ENCODE measurements at places on chromosomes 7 and 10.

DNA sequence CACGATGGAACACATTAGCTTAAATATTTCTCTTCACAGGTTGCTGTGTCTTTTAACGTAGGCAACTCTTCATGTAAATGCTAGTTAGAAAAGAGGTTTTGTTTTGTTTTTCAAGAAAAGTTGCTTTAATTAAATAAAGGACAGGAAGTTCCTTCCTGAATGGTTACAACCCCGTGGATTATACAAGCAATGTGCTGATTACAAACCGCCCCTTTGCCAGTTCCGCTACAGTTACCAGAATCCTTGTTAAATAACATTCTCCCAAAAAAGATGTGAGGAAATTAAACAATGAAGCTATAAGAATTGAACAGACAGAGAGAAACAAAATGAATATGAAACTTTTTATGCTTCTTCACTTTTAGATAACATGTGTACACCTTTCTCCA lies 75.1 kb downstream of the LYZL2 start:
- DNase-seq, result no peak

DNA sequence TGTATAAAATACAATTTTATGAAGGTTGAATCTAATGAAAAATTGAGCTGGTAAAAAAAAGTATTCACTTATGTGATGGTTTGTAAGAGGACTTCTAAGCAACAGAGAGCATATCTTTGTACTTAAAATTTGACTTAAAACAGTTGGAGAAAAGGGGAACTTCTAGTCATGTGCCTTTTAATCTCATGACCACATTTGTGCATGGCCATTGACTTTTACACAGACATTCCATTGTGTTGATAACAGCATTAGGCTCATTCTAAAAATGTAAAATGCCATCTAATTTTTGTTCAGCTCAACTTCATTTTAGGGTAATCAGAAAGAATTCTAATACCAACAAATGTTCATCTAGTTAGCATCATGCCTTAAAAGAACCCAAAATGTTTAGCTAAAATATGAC lies 119.9 kb downstream of the HPSE2 start:
- no peak for DNase-seq

DNA sequence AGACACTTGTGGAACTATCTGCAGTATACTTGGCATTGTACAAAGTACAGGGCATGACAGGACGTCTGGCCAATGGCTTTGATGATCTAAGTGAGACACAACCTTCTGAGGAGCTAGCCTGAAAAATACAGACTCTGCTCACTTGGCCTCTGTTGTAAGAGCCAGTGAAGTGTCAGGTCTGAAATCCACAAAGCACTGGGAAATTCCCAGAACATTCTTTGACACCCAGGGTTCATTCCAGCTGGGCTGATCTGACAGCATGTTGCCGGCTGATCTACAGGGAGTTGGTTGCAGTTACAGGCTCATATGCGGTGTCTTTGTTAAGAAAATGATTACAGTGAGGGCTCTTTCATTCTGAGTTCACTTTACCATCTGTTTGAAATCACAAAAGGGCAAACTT lies 354.6 kb downstream of the PHF14 start:
- DNase-seq, result no peak

DNA sequence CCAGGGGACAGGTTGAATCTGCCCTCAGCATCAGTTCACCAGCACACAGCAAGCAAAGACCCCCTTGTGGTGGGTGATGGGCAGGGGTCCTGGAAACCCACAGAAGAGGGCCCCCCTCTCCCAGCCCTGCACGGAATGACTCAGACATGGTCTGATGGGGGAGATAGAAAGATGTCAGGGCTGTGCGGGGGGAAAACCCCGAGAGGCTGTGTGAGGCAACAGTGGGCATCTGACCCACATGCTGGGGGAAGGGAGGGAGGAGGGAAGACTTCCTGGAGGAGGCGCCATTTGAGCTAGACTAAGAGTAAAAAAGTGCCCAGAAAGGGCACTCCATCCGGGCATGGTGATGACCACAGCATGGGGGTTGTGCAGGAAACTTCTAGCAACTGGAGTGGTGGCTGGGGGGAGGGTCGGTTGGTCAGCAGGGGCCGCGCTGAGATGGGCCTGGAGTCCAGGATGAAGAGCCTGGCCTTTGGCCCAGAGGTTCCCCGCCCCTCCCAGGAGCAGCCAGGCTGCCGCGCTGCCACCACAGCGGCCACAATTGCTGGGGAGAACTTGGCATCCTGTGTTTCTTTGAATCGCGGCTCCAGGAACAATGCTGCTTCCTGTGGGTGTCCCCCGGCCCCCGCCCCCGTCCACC lies 2.5 kb downstream of the LFNG start:
- peak; percentile 67 for DNase-seq

- DNase-seq, result no peak
Observed at GRCh38 chr7:135158874-135159273, 11.0 kb downstream of the TMEM140 start.

GRCh38 chr7:4051696-4052095 lies 630.4 kb upstream of the FOXK1 start:
- DNase-seq, result no peak

GRCh38 chr7:131649003-131649541 lies 92.6 kb upstream of the PODXL start:
- no peak for DNase-seq

DNA sequence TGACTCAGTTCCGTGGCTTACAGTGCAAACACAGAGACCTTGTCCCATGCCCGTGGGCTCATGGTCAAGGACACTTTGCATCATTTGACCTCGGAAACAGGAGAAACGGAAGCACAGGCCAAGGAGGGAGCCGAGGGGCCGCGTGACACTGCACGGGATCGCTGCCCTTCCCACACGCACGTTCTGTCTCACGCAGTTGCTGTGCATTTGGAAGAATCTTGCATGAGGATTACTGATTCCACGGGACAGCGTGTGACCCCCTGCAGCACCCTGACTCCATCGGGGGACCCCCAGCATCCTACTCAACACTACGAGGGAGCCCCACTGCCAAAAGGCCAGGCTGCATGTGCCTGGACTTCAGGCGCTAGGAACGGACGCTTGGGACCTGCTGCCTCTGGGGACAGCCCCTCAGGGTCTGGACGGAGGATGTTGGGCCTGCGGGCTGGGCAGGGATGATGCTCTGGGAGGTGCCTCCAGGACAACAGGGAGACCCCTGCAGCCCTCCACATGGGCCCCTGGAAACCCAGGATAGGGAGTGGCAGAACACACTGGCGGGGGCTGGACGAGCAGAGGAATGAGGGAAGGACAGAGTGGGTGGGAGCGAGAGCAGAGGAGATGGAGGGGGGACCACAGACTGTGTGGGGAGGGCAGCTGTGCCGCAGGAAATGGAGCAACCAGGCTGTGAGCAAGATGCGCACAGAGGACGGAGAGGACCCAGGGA lies 222.2 kb downstream of the DNAJB6 start:
- no peak for DNase-seq

GRCh38 chr10:95784279-95784913 lies 28.4 kb downstream of the ENTPD1 start:
- DNase-seq, result no peak

DNA sequence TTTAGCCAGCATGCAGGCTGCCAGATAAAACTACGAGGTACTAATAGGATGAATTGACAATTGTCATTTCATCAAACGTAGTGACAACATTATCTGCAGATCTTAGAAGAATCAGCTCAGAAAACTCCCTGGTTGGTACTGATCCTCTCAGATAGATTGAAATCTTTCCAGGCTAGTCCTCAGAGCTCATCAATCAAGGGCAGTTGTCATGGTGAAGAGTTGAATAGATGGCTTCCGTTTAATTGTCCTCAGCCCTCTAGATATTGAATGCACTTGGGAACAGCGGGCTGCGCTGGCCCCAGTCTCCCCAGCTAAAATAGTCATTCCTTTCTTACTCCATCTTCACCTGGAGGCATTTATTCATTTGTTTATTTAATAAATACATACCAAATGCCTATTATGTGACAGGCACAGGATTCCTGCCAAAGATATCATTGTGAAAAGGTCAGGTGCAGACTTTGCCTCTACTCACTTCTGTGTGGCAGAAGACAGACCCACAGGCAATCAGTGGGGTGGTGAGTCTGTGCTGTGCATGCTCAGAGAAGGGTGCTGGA lies 1081.6 kb downstream of the TYW1 start:
- no peak for DNase-seq

GRCh38 chr10:117663750-117664149 lies 121.2 kb downstream of the EMX2 start:
- DNase-seq, result no peak

GRCh38 chr7:99469381-99470065 lies 3.2 kb upstream of the ZNF789 start:
- DNase-seq, result no peak

GRCh38 chr7:125119559-125120115 lies 190.0 kb upstream of the POT1 start:
- no peak for DNase-seq

GRCh38 chr10:84237199-84238051 lies 3.9 kb downstream of the LRIT1 start:
- no peak for DNase-seq
